ENCODE measurements at places on chromosomes 7 and 10. TPM values are rescaled to one million over a fixed set of nuclear protein-coding genes. Genes with fewer than 3 reads are reported as not detected.
A peak's percentile ranks its signal among the peaks of the same experiment; 100 is the strongest.

The ZNF722 gene
- not detected for total RNA-seq

DNA sequence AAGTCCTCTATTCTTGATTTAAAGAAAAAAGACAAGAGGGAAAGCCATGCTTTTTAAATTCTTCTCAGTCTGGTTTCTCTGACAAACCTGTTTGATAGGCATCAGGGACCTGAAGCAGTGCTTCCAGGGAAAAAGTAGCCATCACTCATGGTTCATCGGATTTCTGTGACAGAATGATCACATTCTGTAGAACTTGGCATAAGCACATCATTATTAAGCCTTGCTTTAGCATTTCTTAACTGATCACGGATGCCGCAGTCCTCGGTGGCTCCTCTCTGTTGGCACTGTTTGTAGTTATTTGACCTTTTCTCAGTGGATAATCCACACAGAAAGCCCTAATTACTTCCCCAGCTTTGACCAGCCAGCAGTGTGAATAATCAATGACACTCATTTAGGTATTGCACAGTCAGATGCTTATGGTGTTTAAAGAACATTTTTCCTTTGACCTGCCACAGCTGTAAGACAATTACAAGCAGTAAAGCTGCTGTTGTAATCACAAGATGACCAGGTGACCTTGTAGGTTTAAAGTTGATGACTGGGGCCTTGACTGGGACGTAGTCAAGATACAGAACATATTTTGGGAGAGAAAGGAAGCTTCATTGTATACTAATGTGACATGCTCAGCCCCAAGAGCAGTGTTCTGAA lies 64.4 kb upstream of the SKAP2 start:
- H3K36me3 ChIP-seq: no peaks in the 10 kb centered on the region
- no peaks in the 10 kb centered on the region for H3K27me3 ChIP-seq
- no peak for DNase-seq
- no peak overlapping the region for H3K4me3 ChIP-seq
- H3K27ac ChIP-seq: no peak overlapping the region
- H3K4me1 ChIP-seq: no peaks in the 10 kb centered on the region

The IFIT1B gene
- total RNA-seq: not detected

The GIMAP4 gene
- 36.4 TPM for total RNA-seq

The PRF1 gene
- 1.7 TPM for total RNA-seq

The BICC1 gene
- 13.2 TPM for total RNA-seq

GRCh38 chr10:44939691-44940401 lies 19.8 kb upstream of the RASSF4 start:
- no peak overlapping the region for H3K4me3 ChIP-seq
- no peak overlapping the region for H3K27ac ChIP-seq
- H3K27me3 ChIP-seq: no peaks in the 10 kb centered on the region
- peaks cover 13% of the 10 kb centered on the region for H3K4me1 ChIP-seq

The NODAL gene
- total RNA-seq: not detected

- no peak for DNase-seq
- H3K36me3 ChIP-seq: no peaks in the 10 kb centered on the region
- no peak overlapping the region for H3K4me3 ChIP-seq
- no peaks in the 10 kb centered on the region for H3K4me1 ChIP-seq
- no peaks in the 10 kb centered on the region for H3K27me3 ChIP-seq
Measured at GRCh38 chr7:75847707-75848106, 31.1 kb upstream of the RHBDD2 start.

The CALN1 gene
- 0.02 TPM for total RNA-seq

The TFR2 gene
- not detected for total RNA-seq

DNA sequence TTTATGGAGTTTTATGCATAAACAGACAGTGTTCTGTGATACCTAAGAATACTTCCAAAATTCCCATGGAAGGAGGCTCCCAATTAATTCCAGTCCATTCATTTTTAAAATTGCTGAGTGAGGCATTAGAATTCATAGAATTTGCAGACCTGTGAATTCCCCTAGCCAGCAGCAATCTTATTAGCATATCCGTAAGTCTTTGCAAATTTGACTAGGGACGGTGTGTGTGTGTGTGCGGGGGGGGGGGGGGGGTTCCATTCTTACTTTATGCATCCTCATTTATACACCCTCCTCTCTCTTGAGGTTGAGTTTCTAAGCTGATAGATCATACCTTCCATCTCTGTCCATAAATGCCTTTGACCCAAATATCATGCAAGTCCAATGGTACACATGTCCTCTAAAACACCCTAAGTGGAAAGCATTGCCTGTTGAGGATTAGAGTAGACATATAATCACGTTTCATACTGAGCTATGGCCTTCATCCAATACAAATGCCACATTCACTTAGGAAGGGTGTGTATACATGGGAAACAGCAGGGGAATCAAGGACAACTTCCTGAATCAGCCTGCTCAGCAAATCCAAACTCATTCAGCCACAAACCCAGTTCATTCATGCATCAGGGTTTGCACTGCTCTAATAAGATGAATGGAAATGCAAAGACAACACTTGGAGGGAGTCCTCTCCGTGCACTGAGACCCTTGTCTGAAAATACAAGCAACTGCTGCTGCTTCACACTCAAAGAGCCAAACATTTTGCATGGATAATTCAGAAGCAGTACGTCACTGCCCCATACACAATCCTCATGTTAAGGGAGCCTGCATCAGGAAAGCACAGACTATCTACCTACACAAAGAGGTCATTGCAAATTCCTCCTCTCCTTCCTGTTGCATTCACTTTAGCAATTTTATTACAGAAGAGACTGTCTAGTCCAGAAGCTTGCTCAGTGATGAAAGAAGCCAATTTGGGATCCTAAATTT lies 350.8 kb downstream of the KCNMA1 start:
- H3K27ac ChIP-seq: no peak overlapping the region
- H3K4me3 ChIP-seq: no peak overlapping the region
- H3K4me1 ChIP-seq: peaks cover 22% of the 10 kb centered on the region
- H3K27me3 ChIP-seq: no peaks in the 10 kb centered on the region

The SPDYE6 gene
- not detected for total RNA-seq

GRCh38 chr7:157587805-157588560 lies 251.2 kb downstream of the DNAJB6 start:
- H3K27me3 ChIP-seq: peaks cover 25% of the 10 kb centered on the region
- no peaks in the 10 kb centered on the region for H3K36me3 ChIP-seq
- no peak for DNase-seq
- H3K4me1 ChIP-seq: no peaks in the 10 kb centered on the region
- no peak overlapping the region for H3K4me3 ChIP-seq
- no peak overlapping the region for H3K27ac ChIP-seq

DNA sequence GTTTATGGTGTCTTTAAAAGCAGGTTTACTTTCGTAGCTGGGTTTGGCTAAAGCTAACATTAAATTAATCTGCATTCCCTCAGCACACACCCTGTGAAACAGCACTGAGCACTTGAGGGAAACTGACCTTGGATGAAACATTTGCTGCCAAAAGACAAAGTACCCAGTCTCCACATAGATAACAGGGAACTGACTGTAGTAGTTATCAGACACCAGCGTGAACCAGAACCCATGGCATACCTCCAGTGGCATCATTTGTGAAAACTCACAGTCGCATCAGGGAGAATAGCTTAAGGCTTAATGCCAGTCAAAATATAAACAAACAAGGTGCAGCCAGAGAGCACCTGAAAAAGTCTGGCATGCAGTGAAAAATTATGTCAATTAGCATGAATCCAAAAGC lies 357.8 kb upstream of the C7orf33 start:
- no peak for DNase-seq
- H3K27ac ChIP-seq: no peak overlapping the region
- H3K4me1 ChIP-seq: no peaks in the 10 kb centered on the region
- H3K36me3 ChIP-seq: no peaks in the 10 kb centered on the region

GRCh38 chr10:17307123-17307522 lies 79.1 kb downstream of the VIM start:
- H3K27me3 ChIP-seq: no peaks in the 10 kb centered on the region
- no peak for DNase-seq
- H3K4me3 ChIP-seq: no peak overlapping the region
- H3K27ac ChIP-seq: no peak overlapping the region
- H3K4me1 ChIP-seq: no peaks in the 10 kb centered on the region

GRCh38 chr7:136585954-136586670 lies 282.3 kb upstream of the CHRM2 start:
- H3K4me1 ChIP-seq: no peaks in the 10 kb centered on the region
- no peak overlapping the region for H3K27ac ChIP-seq
- DNase-seq: no peak
- no peaks in the 10 kb centered on the region for H3K36me3 ChIP-seq

The PAX4 gene
- total RNA-seq: not detected

The ACSL5 gene
- 4.5 TPM for total RNA-seq

The CC2D2B gene
- 0.32 TPM for total RNA-seq

The MKI67 gene
- 0.84 TPM for total RNA-seq

GRCh38 chr10:23514321-23514720 lies 75.4 kb downstream of the OTUD1 start:
- DNase-seq: no peak
- H3K27ac ChIP-seq: no peak overlapping the region
- no peak overlapping the region for H3K4me3 ChIP-seq
- H3K36me3 ChIP-seq: no peaks in the 10 kb centered on the region

The FFAR4 gene
- not detected for total RNA-seq

The SAP25 gene
- total RNA-seq: 1.9 TPM

- no peak overlapping the region for H3K27ac ChIP-seq
- H3K36me3 ChIP-seq: no peaks in the 10 kb centered on the region
- no peak for DNase-seq
- no peak overlapping the region for H3K4me3 ChIP-seq
- H3K4me1 ChIP-seq: peaks cover 32% of the 10 kb centered on the region
Measured at GRCh38 chr10:51651063-51651462, 48.3 kb downstream of the CSTF2T start.

DNA sequence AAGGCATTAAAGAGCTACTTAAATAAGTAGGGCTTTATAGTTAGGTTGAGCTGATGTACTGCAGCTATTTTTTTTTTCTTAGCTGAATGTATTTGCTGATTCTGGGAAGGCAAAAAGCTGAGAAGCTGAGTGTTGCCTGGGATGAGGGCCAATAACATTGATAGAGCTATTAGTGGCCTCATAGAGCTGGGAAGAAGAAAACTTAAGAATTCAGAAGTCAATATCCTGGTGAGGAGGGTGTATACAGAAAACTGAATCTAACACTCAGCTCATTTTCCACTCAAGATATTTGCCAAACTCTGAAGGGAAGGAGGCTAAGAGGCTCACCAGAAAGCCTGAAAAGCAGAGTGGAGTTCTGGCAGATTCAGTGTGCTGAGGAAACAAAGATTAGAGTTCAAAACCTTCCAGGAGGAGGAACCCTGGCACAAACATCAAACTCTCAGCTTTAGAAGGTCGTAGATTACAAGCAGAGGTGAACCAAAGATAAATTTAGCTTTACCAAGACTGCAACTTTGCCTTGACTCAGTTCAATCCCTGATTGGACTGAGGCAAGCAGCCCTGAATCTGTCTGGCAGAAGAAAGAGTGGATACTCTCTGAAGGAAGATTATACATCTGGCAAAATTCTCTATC lies 11.3 kb downstream of the PPP1R3C start:
- no peaks in the 10 kb centered on the region for H3K36me3 ChIP-seq
- peaks cover 17% of the 10 kb centered on the region for H3K4me1 ChIP-seq
- no peak overlapping the region for H3K4me3 ChIP-seq
- peak overlapping the region; percentile 76 for H3K27ac ChIP-seq
- H3K27me3 ChIP-seq: no peaks in the 10 kb centered on the region

The HELLS gene
- total RNA-seq: 0.50 TPM

- no peaks in the 10 kb centered on the region for H3K4me1 ChIP-seq
- H3K4me3 ChIP-seq: no peak overlapping the region
- no peaks in the 10 kb centered on the region for H3K27me3 ChIP-seq
- peak; percentile 52 for DNase-seq
- H3K36me3 ChIP-seq: peaks cover 25% of the 10 kb centered on the region
- H3K27ac ChIP-seq: no peak overlapping the region
Measured at GRCh38 chr7:100371561-100372171, 1.6 kb upstream of the PILRA start.

- H3K27ac ChIP-seq: peak overlapping the region; percentile 18
- DNase-seq: no peak
- H3K36me3 ChIP-seq: peaks cover 85% of the 10 kb centered on the region
- H3K27me3 ChIP-seq: no peaks in the 10 kb centered on the region
Measured at GRCh38 chr10:103177123-103177522, 15.9 kb downstream of the NT5C2 start.

The HOXA13 gene
- not detected for total RNA-seq

DNA sequence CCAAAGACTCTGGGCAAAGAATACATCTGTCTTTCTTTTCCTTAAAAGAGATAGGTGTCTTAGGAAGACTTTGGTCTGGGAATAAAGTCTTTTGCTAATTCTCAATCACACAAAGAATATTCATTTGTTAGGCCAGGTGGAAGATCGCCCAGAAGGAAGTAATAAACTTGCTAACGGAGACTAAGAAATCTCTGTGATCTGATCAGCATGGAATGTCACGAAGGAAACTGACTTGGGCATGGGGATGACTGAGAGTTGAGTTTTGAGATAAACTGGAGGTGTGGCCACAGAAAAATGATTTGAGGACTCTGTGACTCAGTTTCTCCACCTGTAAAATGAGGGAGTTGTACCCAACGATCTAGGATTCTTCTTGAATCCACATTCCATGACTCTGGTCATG lies 161.1 kb upstream of the SVIL start:
- peak overlapping the region; percentile 44 for H3K27ac ChIP-seq
- no peak overlapping the region for H3K4me3 ChIP-seq
- no peaks in the 10 kb centered on the region for H3K36me3 ChIP-seq

- H3K27me3 ChIP-seq: no peaks in the 10 kb centered on the region
- peak overlapping the region; percentile 51 for H3K4me3 ChIP-seq
- peaks cover 17% of the 10 kb centered on the region for H3K4me1 ChIP-seq
- DNase-seq: no peak
Measured at GRCh38 chr10:73076360-73077183, 20.1 kb downstream of the P4HA1 start.

DNA sequence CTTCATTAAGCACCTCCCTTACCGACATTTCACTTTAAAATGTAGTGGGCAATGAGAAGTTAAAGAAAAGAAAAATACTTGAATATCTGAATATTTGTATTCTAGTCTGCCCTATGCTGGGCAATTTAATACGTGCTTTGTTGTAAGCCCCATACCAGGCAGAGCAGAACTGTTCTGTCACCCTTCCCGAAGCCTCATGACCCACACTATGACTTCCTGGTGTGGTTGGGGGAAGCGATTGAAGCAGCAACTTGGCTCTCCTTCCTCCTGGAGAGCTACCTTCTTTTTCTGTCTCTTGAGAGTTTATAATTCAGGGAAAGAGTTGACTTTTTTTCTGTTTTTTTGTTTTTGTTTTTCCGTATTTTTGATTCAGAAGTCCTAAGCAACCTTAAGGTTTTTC lies 243.7 kb downstream of the INHBA start:
- H3K4me3 ChIP-seq: no peak overlapping the region
- no peaks in the 10 kb centered on the region for H3K4me1 ChIP-seq
- H3K27ac ChIP-seq: no peak overlapping the region
- no peaks in the 10 kb centered on the region for H3K36me3 ChIP-seq
- H3K27me3 ChIP-seq: no peaks in the 10 kb centered on the region
- DNase-seq: no peak

- H3K27ac ChIP-seq: no peak overlapping the region
- H3K4me1 ChIP-seq: no peaks in the 10 kb centered on the region
- H3K4me3 ChIP-seq: no peak overlapping the region
- no peaks in the 10 kb centered on the region for H3K36me3 ChIP-seq
- no peaks in the 10 kb centered on the region for H3K27me3 ChIP-seq
Measured at GRCh38 chr10:10850214-10850613, 167.5 kb upstream of the CELF2 start.

- no peak overlapping the region for H3K4me3 ChIP-seq
- no peaks in the 10 kb centered on the region for H3K4me1 ChIP-seq
- no peaks in the 10 kb centered on the region for H3K27me3 ChIP-seq
- no peak overlapping the region for H3K27ac ChIP-seq
- DNase-seq: no peak
Measured at GRCh38 chr7:20713792-20714191, 72.9 kb downstream of the SP8 start.

The ZNF394 gene
- 12.5 TPM for total RNA-seq

GRCh38 chr10:128007971-128008370 lies 101.1 kb downstream of the PTPRE start:
- no peak overlapping the region for H3K27ac ChIP-seq
- H3K4me1 ChIP-seq: no peaks in the 10 kb centered on the region
- no peaks in the 10 kb centered on the region for H3K27me3 ChIP-seq

The CALML5 gene
- total RNA-seq: not detected
